ENCODE measurements at places on chromosomes 6 and 20. TPM values are rescaled to one million over a fixed set of nuclear protein-coding genes. Genes with fewer than 3 reads are reported as not detected.
A peak's percentile ranks its signal among the peaks of the same experiment; 100 is the strongest.

- no peak for DNase-seq
These were observed 33.5 kb upstream of the MCM3 start for GRCh38 chr6:52317841-52318581.

DNA sequence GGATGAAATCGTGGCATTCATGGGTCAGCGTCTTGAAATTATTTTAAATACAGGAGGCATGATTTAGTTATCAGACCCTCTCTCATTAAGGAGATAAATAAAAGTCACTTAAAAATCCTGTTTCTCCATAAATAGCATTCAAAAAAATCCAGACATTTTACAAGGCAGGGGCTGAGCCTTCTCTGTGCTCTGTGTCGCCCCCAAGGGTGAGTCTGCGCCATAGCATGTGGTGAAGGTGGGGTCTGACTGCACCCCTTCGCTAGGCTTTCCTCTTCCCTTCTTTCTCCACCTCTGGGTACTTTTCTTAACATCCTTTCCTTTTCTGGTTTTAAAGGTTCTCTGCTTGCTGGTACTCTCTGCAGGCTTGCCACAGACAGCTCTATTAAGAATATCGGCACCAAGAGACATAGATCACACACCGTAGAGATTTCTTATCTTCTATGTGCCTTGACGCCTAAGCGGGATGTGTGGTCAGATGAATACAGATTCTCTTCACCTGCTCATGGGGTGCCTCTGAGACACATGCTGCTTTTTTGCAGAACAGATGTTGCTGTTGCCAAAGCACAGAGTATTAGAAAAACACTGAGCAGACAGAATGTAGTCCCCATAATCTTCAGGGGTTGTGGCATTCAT, 20.1 kb upstream of the FAM209A start:
- DNase-seq: peak; percentile 37

- DNase-seq: no peak
These were observed 60.7 kb downstream of the BMP7 start for GRCh38 chr20:57205606-57206219.

- DNase-seq: no peak
These were observed 30.9 kb upstream of the ALDH8A1 start for GRCh38 chr6:134980846-134981245.

DNA sequence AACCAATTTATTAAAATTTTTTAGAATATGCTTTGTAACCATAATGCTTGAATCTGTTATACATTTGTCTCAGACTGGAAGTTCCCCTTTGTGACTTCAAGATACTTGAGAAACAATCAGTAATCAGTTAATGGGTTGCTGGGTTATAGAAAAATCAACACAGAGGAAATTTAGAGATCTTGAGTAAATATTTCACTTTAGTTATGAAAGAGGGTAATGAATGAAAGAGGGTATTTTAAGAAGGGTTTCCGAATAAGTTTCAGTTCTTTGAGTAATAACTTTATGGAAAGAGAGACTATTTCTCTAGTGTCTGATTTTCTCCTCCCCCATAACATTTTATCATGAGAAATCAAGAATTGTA, 21.4 kb downstream of the ZFAND3 start:
- no peak for DNase-seq

DNA sequence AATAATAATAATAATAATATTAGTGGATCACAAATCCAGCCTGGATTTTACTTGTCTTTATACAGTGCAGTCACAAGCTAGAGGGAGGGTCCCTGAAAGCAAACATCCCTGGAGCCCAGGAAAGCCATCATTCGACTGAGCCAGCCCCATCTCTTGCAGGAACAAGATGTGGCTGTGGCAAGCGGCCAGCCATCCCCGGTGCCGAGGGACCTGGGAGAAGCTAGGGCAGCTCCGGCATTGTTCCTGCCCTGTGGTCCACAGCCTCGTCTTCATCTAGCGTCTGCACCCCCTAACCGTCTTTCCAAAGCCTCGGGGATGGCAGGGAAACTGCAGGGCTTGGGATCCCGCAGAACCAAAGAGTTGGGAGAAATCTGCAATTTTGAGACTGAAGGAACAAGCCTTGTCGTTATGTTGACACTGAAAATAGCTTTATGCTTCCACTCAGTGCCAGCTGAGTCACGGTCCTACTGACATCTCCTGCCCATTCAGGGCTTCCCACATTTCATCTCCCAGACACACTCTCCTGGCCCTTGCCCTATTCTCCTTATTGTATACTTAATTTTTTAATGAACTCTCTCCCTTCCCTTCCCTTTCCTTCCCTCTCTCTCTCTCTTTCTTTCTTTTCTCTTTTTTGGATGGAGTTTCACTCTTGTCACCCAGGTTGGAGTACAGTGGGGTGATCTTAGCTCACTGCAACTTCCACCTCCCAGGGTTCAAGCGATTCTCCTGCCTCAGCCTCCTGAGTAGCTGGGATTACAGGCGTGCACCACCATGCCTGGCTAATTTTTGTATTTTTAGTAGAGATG, 62.5 kb upstream of the ZNFX1 start:
- DNase-seq: no peak

DNA sequence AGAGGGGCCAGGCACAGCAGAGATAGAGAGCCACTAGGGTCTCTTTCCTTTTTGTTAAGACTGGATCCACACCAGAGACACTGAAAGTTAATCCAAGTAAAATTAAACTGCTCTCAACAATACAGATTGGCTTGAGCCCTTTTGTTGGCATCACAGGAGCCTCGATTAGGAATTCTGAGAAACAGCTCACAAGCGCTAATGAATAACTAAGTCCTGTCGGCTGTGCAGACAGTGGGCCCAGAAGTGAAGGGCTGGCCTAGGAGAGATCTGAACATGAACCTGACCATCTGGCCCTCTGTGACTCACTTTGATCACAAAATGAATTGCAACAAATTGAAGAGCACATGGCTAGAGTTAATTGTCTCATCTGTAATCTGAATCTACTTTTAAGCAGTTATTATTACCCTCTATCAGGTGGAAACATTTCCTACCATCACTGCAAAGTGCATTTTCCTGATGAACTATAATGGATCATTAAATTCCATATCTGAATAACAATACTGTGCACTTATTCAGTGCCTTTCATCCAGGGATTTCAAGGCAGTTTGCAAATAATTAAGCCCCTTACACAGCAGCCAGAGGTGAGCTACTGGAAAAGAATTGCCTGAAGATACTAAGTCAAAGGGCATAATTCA, 3.2 kb downstream of the BACH2 start:
- no peak for DNase-seq

DNA sequence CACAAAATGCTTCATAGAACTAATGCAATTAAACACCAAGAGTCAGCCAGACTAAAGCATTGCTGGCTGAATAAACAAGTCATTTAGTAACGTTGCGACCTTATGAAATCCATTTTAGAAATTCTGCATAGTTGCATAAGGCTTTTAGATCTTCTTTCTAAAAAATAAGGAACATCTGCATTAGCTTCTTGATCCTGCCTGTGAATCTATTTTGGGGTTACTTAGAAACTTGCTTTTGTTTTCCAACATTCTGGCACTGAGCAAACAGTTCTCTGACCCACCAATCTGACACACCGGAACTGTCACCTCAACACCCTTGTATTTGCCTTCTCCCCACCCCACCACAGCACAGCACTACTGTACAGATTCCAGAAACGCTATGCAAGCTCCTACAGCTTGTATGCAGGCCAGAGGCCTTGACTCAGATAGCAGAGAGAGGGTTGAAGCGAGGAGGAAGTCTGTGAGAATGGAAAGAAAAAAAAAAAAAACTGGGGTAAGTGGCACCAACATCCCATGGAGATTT, 55.0 kb downstream of the KIF13A start:
- DNase-seq: no peak

GRCh38 chr20:51696304-51697071, 71.7 kb downstream of the ATP9A start:
- DNase-seq: no peak

Gene DEFB124
- not detected for total RNA-seq

Gene BEND6
- total RNA-seq: not detected

Gene RBPJL
- not detected for total RNA-seq

Gene SLC17A2
- not detected for total RNA-seq

Gene FNDC1
- not detected for total RNA-seq

Gene ZBTB46
- total RNA-seq: 0.08 TPM
